AG04450 (cell line): ENCODE measurements at places on chromosomes 7 and 10.

DNA sequence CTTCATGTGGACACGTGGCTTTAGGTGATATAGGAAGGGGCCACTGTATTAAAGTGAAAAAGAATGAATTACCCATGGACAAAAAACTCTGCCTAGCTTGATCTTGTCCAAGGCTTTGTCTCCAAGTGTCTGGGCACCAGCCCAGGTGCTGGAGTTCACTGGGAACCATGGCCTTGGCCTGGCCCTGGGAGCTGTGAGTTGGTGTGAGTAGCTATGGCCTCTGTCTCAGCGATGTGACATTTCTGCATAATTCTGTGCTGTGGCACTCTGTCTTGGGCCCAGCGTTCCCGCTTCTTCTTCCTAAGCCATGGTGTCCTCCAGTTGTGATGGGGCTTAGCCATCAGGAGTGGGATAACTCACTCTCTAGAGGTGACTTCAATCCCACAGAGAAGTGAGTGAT, 119.0 kb upstream of the PPP2R2D start:
- no peak for DNase-seq

DNA sequence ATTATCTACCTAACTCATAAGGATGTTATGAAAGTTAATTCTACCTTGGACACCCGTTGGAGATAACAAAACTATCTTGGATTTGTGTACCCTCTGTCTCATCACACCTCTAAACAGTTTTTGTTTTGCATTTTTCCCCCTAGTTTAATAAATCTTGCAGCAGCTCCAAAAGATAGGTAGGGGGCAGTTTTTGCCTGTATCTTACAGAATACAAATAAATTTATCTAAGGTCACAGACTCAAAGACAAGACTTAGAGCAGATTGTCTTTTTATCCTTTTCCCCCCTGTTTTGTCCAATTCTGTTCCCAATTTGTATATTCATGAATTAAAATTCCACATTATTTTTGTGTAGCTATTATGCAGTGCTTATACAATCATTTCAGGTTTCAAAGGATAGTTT, 5.0 kb upstream of the SORCS1 start:
- DNase-seq: no peak

DNA sequence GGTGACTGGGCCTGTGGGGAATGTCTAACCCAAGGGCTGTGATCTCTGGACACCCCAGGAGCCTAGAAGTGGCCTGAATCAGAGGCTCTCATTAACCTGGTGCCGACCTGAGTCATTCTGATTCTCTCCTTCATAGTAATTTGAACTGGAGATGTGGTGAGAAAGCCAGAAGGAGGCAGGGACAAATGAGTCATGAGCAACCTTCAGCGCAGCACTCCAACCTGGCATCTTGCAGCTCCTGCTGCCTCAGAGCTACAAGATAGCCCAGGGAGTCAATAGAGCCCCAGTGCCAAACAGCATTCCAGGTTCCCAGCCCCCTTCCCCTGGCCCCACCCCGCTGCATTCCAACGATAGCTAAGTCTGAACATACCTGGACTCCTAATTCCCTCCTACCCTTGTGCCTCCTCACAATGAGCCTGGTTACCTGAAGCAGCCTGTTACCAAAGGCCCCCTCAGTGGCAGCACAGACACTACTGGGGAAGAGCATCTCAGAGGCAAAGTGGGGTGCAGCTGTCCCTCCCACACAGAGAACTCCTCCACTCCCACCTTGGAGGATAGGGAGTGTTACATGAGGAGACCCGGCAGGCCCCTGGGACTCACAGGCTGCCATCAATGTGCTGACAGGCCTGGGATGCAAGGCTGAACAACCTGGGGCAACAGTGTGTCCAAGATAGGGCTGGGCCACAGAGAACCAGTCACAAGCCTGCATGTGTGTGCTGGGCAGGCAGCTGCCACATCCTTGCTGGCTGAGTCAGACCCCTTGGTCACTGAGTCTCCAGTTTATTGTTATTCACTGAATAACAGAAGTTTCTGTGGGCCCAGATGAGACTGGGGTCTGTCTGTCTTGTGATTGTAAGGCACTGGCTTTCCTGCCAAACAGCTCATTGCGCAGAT, 76.8 kb upstream of the LEP start:
- DNase-seq: no peak

DNA sequence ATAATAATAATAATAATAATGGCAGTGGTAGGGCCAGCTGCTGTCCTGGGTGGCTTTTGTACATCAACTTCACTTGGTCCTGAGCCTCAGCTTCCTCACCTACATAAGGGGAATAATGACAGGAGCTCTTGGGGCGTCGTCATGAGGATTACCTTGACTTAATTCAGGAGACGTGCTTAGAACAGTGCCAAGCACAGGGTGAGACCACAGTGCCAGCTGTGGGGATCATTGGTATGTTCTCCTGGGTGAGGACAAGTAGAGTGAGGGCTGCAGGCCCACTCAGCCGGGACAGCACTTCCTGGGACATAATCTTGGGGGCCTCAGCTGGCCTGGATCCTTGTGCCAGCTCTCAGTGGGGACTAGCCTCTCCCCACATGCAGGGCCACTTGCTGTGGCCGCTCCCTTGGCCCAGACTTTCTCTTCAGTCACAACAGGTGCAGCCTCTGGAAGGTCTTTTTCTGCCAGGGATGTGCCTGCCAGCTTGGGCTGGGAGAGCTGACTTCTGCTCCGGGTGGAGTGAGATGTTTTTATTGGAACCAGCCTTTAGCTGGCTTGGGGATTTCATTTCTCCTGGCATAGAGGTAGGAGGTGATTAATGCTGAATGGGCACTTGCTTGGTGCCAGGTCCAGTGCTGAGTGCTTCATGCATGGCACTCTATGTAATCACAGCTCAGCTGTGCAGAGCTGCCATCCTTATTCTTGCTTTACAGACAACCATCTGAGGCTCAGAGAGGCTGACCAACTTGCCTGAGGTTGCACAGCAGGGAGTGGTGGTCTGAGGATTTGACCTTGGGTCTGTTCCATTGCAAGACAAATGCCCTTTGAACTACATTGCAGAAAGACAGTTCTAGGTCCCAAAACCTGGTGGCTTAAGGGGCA, 45.3 kb downstream of the TSPAN15 start:
- no peak for DNase-seq

DNA sequence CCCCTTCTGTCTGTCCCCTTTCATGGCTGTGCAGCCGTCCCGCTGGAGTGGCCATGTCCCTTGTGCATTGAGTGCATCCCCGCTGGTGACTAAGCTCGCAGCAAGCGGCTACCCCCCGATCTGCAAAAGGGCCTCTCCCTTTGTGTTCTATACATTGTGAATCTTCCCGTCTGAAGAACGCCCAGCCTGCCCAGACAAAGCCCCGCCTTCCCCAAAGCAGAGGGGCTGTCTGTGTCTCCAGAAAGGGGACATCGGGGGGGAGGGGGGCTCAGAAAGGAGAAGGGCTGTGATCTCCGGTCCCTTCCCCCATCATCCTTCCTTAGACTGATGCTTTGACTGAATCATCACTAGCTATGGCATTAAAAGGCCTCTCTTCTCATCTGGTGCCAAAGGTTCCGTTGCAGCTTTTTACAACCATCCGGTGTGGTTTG, 11.9 kb downstream of the NPTX2 start:
- no peak for DNase-seq
